ENCODE measurements at places on chromosomes 6 and 20. TPM values are rescaled to one million over a fixed set of nuclear protein-coding genes. Genes with fewer than 3 reads are reported as not detected.

The ADGRB3 gene
- 0.89 TPM for total RNA-seq

DNA sequence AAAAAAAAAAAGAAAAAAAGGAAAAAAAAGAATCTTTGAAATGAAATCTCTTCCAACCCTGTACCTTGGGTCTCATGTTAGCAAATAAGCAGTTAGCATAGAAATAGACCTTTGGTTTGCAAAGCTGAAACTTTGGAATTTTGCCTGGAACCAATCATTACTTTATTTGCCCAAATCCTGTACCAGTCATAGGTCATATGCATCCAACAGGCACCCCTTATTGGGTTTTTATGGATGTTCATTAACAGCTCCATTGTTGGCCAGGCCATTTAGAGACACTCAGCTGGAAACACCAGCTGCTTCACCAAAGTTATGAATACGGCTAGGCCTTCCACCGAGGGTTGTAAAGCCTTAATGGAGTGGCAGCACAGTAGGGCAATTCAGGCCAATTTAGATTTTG, 53.0 kb downstream of the ALDH8A1 start:
- DNase-seq = no peak

GRCh38 chr6:89067796-89068195, 12.8 kb upstream of the PNRC1 start:
- no peak for DNase-seq

GRCh38 chr20:3749689-3750531, 17.4 kb downstream of the HSPA12B start:
- no peak for DNase-seq

DNA sequence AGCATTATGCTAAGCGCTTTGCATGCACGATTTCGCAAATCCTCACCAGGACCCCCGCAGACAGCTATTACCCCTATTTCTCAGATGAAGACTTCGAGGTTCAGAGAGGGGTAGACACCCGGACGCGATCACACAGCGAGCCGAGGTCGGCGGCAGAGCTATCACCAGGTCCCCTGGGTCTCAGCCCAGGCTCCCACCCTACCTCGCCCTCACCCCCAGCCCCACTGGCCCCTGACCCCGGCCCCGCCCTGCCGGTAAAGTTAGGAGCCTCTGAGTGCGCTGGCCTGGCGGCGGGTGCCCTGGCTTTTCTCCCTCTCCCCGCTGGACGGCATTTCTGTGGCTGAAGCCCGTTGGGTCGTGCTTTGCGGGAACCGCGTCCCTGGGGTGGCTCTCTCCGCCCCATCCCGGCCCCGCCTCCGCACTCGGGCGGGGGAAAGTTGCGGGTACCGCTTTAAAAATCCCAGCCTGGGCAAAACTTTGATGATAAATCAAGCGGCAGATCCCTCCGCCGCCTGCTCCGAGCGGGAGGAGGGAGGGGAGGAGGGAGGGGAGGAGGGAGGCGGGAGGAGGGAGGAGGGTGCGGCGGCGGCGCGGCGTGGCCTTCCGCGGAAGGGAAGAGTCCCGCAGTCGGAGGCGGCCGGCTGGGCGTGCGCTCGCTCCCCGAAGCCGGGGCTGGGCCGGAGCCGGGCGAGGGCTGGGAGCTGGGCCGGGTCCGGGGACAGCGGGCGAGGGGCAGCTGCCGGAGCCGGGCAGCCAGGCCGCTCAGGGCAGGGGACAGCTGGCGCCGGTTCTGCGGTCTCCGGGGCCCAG, at the start of gene VSTM2L:
TSS of gene VSTM2L (plus strand) at position 624 of the 810 bp plus-strand sequence. CDS start 224 bp downstream, outside the sequence.
- DNase-seq = no peak

GRCh38 chr20:6104493-6105188, 18.2 kb downstream of the FERMT1 start:
- no peak for DNase-seq

DNA sequence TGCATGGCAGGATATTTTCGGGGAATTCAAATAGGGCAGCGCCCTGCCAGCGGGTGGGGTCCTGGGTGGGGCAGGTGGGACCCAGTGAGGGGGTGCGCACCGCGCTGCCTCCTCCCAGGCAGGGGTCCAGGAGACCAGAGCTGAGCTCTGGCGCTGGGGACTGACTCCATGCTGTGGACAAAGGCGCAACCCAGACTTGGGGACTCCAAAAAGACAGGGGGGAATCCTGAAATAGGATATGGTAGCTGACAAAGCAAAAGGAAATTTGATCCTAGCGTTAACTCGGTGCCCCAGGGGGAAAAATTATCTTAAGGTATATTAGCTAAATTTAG, 23.6 kb downstream of the TFAP2A start:
- no peak for DNase-seq

- DNase-seq = no peak
These were observed 196.1 kb downstream of the TRIM27 start for GRCh38 chr6:28727559-28728211.

- DNase-seq = no peak
These were observed 780 bp downstream of the TFAP2A start for GRCh38 chr6:10413850-10414738.

All from left ventricle myocardium superior (tissue), 1 donor.